ENCODE measurements at places on chromosomes 7 and 10.

- no peak for DNase-seq
Measured at GRCh38 chr7:1230411-1231213, 2.1 kb upstream of the UNCX start.

DNA sequence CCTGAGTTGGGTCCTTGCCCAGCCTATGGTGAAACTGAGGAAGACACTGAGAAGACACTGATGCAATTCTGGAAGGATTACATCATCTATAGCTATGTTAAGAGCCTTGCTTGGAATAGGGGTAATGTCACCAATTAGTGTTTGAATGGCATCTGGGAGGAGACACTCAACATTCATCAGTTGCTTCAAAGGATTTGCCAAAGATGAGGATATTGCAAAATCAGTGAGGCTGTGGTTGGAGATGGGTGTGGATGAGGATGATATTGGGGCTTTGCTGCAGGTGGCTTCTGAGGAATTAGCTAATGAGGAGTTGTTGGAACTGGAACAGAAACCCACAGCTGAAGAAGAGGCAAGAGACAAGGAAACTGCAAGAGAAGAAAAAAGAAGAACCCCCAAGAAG, 146.7 kb upstream of the SP4 start:
- DNase-seq: no peak

GRCh38 chr7:137576481-137576880, 232.9 kb upstream of the PTN start:
- DNase-seq: no peak

- DNase-seq: no peak
Measured at GRCh38 chr10:10500937-10501336, 516.7 kb upstream of the CELF2 start.

GRCh38 chr10:12781976-12782375, 219.5 kb downstream of the CCDC3 start:
- no peak for DNase-seq

DNA sequence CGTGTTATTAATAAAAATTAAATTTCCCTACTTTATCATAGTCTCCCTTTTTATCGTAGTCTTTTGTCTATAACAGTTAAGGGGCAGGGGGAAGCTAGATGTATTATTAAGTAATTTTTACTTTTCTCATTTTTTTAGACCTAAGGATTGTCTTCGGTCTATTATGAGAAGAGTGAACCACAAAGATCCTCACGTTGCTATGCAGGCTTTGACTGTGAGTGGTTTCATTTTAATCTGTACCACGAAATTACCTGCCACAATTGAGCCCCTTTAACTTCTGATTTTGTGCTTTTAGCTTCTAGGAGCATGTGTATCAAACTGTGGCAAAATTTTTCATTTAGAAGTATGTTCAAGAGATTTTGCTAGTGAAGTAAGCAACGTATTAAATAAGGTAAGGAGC, 40.6 kb downstream of the STAM start:
- no peak for DNase-seq

GRCh38 chr10:10605551-10606081, 412.1 kb upstream of the CELF2 start:
- DNase-seq: no peak

DNA sequence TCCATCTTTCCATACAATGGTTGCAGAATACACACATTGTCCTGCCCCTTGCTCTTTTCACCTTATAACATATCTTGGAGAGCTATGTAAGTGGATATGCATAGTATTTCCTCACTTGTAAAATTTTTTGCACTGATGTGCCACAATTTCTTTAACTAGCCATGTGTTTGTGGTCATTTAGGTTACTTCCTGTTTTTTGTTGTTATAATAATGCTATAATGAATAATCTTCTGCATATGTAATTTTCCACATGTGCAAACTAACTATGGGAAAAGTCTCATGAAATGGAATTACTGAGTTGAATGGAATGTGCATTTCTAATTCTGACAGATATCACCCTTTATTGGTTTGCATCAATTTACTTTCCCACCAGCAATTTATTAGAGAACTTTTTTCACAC, 2.8 kb downstream of the TAS2R41 start:
- no peak for DNase-seq

GRCh38 chr10:26274391-26274790, 57.8 kb downstream of the GAD2 start:
- no peak for DNase-seq

DNA sequence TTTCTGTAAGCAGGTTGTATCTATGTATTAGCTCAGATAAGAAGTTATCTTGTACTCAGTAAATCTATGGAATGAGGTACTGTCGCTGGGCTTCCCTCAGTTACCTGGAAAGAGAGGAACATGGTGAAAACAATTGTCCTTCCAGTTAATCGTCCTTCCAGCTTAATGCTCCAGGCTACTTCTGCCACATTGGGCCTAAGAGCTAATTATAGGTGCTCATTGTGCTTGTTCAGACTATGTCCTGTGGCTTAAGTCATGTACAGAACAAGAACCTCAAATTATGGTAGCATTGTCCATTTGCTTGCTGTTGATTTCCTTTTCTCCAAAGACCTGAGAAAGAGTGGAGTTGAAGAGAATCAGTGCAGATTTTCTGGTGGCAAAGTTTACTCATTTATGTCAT, 86.1 kb upstream of the MBL2 start:
- DNase-seq: no peak

All from stimulated activated CD4-positive, alpha-beta T cell treated with anti-CD3 and anti-CD28 coated beads, TNF-alpha, amount 100 ng/mL, for 1 hour (primary cell).